ENCODE measurements at places on chromosomes 7 and 10.

DNA sequence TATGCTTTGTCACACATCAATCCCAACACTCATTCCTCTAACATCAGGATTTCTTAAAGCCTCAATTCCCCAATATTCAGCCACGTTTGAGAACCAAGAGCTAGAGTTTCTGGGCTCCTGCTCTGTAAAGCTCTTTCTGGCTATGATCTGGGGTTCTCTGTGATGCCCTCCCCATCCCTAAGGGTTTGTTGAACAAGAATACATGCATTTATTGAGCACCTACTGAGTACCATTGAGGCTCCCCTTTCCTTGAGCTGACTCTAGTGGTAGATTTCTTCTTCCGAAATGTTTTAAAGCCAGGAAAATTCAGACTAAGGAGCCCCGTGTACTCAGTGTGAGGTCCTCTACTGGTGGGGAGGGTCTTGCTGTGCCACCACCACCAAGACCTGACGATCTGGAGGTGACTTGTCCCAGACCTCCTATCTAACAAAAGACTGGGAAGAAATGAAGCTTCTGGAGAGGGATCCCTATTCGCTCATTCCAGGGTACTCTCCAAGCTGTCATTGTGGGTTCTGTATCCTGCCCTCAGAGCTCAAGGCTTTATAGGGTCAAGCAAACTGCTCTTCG lies 23.1 kb upstream of the SRGN start:
- DNase-seq = no peak

DNA sequence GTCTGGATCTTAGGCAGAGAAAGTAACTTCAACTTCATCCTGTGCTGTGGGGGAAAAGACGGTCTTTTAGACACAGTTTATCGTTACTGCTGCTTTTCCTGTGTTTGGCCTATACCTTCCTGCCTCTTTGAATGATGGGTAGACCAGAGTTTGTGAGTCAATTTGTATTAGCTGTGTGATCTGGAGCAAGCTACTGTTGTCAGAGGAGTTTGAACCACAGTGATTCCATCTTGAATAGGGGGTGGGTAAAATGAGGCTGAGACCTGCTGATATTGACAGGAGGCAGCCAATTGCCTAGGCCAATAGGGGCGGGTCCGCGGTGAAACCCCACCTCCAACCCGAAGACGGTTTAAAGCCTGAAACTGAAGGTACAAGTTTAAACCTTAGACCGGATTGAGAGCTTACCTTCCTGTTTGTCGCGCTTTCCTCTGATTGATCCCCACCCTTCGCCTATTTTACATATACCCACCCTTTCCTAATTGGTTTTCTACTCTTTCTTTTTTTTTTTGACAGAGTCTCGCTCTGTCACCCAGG lies 35.8 kb upstream of the EIF4H start:
- no peak for DNase-seq

DNA sequence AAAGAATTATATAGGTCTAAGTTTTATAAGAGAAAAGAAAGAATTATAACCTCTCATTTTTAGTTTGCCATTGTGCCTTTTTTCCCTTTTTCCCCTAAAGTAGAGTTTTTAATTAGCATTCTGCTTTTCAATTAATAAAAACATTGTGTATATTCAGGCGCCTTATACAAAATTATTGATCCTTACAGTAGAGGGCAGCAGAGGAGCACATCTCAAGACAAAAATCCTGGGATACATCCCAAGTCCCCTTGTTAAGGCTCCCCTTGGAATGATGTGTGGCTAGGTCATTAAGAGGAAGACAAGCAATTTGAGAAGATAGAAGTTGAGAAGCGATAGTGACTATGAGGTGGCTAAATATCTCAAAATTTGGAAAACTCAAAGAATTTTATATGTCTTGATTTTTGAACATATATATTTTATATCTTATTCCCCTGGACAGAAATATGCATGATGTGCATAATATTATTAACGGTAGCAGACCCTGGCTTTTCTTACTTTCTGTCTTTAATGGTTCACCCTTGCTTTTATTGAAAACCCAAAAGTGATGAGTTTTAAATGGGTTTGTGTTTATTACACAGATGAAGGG lies 19.1 kb upstream of the TPK1 start:
- DNase-seq = no peak

DNA sequence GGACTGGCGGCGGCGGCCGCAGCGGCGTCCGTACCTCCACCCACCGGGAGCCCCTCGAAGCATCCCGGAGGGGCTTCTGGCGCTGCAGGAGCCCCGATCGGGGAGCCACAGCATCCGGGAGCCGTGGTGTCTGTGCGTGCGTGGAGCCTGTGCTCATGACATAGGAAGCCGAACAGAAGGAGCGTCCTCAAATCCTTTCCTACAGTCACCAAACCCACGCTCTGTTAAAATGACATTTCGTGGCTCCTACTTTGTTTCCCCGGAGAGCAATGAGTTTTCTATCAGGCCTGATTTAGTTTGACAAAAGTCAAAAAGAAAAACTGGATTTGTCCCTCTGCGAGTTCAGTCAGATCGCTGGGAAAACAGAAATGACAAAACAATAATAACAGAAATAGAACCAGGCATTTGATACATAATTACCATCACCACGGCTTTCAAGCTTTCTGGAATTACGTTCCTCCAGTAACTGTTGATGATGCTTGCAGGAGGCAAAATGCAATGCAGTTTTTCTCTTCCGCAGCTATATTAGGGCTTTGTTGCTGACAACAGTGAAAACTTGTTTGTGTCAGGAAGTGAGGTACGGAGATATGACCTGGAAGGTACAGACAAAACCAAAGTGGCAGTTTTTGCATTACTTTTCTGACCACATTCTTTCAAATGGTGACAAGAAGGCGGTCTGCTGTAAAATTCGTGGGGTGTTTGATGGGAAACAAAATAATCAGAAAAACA lies 219.3 kb upstream of the MKLN1 start:
- DNase-seq = no peak

DNA sequence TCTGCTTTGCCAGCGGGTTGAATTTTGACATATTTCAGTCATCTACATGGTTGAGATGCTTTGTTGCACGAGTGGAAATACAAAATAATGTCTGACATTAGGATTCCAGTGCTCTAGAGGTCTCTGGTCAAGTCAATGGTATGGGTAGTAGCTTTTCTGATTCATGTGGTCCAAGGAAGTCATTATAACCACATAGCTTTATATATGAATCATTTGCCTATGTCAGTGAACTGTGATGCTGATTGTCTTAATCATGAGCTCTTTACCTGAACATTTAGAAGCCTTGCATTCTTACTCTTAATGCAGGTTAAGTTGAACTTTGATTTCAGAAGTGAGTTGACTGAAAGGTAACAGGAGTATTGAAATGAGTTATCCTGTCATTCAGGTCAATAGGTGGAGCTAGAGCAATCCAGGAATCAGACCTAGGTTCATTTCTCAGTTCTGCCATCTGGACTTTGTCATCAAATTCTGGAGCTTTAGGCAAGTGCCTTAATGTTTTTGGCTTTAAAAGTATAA lies 3.3 kb downstream of the MAPK8 start:
- no peak for DNase-seq

GRCh38 chr10:116850058-116850611 lies 836 bp downstream of the ENO4 start:
- no peak for DNase-seq

- DNase-seq = no peak
Observed at GRCh38 chr10:133157662-133158436, 2.2 kb upstream of the KNDC1 start.

DNA sequence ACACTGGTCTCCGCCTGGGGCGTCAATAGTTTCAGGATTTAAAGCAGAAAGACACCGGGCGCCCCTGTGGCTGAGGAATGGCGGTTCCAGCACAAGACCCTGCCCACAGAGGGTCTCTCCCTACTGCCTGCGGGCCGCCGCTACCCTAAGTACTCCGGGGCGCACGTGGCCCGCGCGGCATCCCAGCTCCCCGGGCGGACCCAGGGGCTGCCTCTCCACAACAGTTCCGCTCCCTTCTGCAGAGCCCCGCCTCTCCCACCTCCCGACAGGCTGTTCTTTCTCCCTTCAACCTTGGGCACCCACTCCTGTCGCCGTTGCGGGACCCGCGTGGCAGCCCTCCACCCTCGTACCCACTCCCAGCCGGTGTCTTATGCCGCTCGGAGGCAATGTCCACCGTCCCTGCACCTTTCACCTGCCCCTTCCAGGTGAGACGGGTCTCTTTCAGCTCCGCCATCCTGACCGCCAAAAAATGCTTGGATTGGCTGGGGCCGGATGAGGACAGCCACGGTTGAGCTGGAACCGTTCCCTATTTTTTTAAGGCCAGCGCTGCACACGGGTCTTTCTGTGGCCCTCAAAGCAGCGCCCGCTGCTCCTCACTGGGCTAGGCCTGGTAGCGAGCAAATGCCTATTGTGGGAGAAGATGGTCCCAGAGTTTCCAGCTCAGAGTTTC lies 1.6 kb upstream of the NKX2-3 start:
- DNase-seq = no peak

DNA sequence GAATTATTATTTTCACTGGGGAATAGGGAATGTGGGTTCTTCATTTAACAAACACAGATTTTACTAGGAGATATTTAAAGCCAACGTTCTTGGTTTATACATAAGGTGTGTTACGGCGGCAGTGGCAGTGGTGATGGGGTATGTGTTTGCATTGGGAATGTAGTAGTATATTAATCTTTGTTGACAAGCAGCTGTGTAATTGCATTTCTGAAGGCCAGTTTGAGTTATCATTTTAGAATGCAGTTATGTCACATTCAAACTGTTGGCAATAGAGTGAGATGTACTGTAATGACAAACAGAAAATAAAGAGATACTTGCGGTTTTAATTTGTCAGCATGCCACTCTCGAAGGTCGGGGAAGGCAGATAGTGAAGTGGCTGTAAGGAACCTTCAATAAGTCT lies 628.6 kb upstream of the POM121L12 start:
- no peak for DNase-seq

GRCh38 chr10:73251683-73252444 lies 580 bp downstream of the MRPS16 start:
- no peak for DNase-seq

DNA sequence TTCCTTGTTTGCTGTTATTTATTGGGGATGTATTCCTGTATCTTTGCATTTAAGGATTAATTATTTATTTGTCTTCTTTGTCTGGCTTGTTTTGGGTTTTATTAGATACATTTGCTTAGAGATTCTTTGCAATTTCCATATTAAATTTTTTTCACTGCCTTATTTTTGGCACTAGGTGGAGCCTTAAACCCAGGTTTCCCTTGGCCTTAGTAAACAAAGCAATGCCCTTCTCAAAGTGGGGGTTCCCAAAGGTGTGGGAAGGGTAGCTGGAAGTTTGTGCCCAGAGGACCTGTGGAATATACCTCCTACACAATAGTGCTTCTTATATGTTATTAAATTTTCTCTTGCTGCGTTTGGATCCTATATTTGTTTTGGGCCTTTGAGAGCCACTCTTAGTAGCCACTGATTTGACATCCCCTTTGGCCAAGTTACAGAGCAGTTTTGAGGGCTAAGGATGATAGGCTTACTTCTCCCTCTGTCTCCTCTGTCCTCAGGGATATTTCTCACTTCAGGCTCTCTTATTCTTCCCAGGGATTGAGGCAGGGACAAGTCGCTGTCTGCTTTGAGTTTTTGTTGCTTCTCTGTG lies 162.3 kb downstream of the ITGB1 start:
- DNase-seq = no peak

DNA sequence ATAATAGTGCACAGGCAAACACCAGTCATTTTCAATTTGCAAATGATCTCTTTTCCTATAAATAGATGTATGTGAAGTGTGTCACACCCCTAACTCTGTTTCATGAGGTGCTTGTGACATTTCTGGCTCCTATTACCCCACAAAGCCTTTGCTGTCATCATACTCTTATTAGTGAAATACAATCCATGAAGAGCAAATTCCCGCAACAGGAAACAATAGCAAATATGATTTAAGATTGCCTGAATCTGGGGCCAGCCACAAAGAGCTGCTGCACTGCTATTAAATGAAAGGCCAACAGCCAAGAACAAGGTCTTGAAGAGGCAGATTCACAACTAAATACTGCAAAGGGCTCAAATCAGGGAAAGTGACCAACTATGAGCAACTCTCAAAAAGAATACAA lies 96.3 kb upstream of the CAV2 start:
- DNase-seq = no peak

GRCh38 chr7:44220358-44221112 lies 19.8 kb downstream of the YKT6 start:
- DNase-seq = no peak

- no peak for DNase-seq
Observed at GRCh38 chr10:99389729-99390480, 40.5 kb downstream of the GOT1 start.

- DNase-seq = no peak
Observed at GRCh38 chr10:116237970-116238369, 35.0 kb downstream of the GFRA1 start.

All from HL-60 (cell line).